ENCODE measurements at places on chromosomes 6 and 20.
A peak's percentile ranks its signal among the peaks of the same experiment; 100 is the strongest.

DNA sequence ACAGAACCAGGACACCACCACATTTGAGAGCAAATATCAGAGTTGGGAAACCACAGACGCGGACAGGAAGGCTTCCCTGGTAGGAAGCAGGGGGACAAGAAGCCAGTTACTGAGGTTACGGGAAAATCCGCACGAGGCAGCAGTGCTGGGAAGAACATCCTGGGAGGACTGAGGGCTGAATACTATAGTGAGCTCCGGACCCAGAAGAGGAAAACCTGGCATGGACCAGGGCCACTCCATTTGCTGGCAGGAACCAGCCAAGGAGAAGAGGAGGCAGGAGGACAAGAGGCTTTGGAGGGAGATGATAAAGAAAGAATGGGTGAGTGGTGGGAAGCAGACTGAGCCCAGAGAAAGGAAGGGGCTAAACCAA, 6.1 kb upstream of the DSN1 start:
- no peak for DNase-seq

DNA sequence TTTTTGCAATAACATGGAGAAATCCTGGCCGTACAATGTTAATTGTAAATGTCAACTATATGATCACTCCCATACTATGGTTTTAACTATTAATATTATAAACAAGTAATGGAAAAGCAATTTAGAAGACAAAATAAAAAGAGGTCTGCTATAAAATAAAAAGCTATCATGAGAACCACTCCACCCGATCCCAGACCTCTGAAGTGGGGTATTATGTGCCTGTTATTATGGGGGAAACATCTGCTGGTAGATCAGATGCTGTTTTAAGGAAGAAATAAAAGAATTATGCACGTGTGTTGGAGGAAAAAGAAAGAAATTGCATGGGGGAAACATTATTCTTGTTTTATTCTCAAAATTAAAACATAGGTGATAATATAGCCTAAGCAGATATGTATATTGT, 615.7 kb upstream of the ARID1B start:
- DNase-seq, result no peak

GRCh38 chr6:137894779-137895385, 27.8 kb downstream of the TNFAIP3 start:
- no peak for DNase-seq

DNA sequence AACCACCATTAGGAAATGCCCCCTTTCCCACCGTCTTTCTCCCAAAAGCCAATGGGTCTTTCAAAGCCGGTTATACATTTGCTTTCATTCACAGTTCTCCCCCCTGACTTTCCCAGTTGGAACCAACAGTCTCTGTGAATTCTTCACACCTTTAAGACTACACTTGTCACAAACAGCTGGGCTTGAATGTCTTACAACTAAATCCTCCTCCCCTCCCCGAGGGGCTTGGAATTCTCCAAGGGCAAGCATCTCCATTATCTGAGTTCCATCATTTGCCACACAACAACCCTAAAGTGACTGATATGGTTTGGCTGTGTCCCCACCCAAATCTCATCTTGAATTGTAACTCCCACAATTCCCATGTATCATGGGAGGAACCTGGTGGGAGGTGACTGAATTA, 12.9 kb downstream of the ZFP64 start:
- DNase-seq, result no peak

DNA sequence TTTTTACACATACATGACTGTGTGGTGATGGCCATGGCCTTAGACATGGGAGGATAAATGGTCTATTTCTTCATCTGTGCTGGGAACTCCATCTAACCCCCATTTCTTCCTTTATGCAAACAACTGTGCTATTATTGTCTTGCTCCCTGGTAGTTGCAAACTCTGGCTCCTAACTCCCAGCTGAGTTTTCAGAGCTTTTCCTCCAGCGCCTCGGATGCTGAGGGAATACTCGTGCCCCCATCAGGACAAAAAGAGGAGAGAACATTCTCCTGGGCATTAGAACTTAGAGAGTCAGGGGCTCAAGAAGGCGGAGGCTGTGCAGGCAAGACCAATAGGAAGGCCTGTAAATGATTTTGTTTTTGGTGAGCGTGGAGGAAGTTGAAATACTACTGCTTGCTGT, 2.1 kb downstream of the DAAM2 start:
- no peak for DNase-seq

DNA sequence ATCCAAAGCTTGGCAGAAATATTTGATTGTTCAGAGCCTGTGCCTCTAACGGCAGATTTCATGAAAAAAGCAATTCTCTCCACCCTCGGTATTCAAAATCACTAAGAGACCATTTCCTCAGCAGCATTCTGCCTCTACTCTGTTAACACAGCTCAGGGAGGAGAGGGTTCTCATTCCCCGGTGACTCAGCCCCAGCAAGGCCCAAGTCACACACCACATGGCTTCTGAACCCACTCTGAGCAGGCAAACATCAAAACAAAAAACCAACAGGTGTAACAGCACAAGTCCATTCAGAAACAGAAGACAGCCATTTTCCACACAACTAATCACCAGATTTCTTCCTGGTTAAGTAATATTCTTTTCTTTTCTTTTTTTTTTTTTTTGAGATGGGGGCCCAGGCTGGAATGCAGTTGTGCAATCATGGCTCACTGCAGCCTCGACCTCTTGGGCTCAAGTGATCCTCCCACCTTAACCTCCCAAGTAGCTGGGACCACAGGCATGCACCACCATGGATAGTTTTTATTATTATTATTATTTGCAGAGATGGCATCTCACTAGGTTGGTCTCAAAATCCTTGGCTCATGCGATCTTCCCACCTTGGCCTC, 55.4 kb downstream of the GFOD1 start:
- no peak for DNase-seq

DNA sequence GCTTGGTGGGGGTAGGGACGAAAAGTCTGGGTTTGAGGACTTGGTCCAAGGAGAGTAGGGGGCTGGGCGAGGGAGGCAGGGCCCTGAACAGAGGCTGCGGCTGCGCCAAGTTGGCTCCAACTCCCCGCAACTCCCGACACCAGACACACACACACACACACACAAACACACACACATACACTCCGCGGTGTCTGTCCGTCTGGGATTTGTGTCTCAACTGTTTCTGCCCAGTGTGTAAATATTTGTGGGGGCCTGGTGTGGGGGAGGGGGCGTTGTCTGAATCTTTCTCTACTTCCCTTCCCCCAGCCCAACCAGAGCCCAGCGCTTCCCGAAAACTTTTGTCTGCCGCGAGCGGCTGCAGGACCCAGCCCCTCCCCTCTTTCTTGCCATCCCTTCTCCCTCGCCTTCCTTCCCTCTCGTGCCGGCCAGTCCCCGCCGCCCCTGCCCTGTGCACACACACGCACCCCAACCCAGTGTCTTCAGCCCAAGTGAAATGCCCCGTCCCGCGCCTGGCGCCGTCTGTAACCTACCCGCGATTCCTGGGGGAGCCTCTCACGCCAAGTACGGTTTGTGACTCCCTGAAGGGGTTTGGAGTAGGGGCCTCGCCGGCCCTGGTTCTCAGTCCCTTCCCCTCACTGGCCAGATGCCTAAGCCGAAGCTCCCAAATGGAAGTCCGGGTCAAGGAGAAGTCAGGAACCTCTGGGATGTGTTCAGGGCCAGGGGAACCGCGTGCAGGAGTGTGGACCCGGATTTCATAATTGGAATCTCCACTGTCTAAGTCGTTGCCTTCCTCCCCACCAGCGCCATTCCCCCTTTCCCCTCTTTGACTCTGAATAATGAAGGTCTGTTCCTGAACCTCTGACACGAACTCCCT, 904 bp downstream of the MDFI start:
- no peak for DNase-seq

DNA sequence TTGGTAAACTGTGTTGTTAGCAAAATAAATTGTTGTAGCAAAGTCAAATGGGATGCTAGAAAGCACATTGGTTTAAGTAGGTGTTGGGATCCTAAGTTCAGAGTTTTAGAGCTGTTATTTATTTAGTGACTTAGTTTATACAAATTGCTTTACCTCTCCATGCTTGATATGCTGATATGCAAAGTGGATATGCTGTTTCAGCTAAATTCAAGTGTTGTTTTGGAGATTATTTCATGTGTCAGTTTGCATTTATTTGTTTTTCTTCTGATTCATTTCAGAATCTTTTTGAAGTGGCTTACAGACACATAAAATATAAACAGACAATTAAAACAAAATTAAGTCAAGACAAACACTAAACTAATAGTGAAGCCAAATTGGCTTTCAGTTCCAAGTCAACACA, 203.5 kb downstream of the ADGRB3 start:
- DNase-seq, result no peak

DNA sequence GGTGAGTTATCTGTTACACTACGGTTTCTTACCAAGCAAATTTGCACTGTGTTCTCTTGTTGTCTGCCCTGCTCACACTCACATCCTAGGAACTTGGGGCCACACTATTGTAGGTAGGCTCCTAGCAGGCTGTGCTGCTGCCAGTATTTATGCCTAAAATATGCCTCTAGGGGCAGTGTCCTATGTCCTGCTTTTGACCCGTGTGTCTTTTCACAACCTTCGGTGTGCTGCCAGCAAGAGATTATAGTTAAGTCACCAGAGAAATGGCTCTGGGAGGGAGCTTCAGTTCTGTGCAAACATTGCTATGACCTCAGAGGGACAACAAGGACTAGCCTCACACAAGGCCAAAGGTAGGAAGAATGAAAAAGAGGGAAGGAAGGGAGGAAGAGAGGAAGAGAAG, 8.9 kb upstream of the TAAR5 start:
- DNase-seq, result no peak

- DNase-seq, result no peak
These were observed 116.9 kb downstream of the GMPR start for GRCh38 chr6:16355238-16355637.

- DNase-seq, result no peak
These were observed 34.2 kb downstream of the SLC23A2 start for GRCh38 chr20:4966826-4967751.

DNA sequence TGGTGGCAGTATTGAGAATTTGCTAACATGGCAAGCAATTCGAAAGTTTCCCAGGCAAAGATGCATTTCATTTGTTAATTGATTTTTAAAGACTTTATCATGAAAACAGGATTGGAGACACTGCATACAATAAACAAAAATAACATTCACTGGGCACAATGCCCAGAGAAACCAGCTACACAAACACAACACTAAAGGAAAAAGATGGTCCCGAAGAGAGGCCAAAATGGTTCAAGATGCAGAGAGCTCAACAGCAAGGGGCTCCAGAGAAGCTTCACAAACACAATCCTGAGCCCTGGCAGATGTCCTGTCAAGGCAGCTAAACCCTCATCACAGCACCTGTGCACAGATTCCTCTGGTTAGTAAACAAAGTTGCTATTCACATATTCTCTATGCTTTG, 79.3 kb downstream of the INSM1 start:
- no peak for DNase-seq

DNA sequence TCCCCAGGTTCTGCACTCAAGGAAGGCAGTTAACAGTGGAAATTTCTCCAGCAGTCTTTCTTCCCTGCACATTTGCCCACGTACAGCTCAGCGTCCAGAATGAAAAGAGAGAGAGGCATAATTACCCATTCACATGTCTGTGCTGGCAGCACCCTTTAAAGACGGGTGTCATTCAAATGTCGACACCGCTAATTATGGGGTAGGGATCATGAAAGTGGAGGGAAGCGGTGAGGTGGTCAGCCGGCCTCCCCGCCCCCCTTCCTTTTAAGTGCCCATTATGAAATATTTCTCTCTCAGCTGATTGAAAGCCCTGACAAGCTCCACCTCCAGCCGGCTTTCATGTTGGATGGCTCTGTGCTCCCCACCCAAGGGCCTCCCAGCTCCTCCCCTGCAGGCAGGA, 246.1 kb downstream of the BMP7 start:
- DNase-seq, result no peak

DNA sequence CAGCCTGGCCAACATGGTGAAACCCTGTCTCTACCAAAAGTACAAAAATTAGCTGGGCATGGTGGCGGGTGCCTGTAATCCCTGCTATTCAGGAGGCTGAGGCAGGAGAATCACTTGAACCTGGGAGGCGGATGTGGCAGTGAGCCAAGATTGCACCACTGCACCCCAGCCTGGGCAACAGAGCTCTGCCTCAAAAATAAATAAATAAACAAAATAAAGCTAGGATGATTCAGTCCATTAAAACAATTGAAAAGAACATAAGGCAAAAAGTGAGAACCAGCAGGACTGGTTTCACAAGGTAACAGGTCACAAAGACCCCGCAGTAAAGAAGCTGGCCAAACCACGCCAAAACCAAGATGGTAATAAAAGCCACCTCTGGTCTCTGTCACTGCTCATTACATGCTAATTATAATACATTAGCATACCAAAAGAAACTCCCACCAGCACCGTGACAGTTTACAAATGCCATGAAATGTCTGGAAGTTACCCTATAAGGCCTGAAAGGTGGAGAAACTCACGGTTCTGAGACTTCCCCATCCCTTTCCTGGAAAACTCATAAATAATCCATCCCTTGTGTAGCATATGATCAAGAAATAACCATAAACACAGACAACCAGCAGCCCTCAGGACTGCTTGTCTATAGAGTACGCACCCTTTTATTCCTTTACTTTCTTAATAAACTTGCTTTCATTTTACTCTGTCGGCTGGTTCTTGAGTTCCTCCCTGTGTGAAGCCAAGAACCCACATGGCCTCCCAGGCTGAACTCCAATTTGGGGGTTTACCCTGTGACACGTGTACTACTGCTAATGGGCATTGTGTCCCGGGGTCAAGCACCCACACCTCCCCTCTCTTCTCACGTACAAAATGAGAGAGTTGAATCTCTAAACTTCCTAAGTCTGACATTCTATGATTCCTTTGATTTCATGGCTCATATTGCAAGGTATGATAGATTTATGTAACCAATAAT, 10.2 kb downstream of the LAMA4 start:
- no peak for DNase-seq

- no peak for DNase-seq
These were observed 35.4 kb downstream of the TMX4 start for GRCh38 chr20:7984192-7984591.

DNA sequence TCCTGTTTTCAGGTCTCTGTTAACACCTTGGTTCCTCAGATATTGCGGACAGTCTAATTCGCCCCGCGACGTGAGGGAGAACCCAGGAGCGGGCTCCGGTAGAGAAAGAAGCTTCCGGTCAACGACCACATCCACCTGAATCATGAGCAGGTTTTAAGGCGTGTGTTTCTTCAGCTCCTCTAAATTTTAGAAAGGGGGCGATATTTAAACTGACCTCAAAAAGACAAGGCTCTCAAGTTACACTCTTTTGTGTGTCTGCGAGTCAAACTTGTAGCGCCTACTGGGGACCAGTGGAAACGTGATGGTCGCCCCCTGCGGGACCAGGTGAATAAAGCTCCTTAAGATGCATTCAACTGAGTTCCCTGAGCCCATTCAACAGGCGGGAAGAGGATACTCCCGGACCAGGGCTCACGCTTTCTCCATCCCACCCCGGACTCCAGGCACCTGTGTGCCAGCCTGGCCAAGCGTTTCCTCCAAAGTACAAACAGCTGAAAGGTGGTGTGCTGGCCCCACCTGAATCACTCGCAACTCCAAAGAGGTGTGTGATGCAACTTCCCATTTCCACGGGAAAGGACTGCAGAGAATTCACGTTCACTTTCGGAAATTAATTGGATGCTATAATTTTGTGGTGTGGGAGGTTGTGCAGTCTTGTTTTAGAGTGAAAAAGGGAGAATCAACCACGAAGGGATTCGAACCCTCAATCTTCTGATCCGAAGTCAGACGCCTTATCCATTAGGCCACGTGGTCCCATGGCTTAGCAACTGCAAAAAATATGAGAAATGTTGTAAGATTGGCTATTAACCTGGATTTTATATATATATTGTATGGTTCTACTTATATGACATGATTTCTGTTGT, 17.0 kb downstream of the GPX5 start:
- DNase-seq, result peak; percentile 65
